ENCODE measurements at places on chromosomes 5 and 9.

- no peak for DNase-seq
Observed at GRCh38 chr5:6158974-6159831, 219.1 kb downstream of the MED10 start.

- DNase-seq: no peak
Observed at GRCh38 chr5:155475318-155475717, 461.8 kb downstream of the KIF4B start.

DNA sequence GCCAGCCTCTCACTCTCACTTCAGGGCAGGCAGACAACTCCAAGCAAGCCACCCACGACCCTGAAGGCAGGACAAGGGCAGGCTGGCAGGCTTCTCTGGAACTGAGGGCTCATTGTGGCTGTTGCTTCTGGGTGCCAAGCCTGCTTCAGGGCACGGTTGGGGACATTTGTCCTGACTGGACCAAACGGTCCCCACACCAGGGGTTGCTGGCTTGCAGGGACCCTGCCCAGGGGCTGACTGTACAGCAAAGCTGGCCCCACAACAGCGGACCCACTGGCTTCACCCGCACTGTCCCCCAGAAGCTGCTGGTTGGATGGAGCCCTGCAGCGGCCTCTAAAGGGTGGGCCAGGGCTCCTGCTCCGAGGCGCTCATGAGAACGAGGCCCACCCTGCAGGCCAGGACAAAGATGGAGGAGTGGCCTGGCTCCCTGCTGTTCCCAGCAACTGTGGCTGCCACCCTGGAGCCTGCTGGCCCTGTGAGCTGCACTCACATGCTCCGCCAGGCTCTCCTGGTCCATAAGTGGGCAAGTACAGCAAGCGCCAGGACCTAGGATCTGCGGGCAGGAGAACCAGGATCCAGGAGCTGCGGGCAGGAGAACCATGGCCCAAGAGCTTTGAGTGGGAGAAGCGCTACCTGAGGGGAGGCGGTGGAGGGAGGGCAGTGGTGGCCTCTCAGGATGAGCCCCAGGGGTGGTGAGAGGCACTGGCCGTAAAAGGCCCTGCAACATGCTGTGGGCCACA is 34.4 kb upstream of the NSMF start:
- DNase-seq: no peak

DNA sequence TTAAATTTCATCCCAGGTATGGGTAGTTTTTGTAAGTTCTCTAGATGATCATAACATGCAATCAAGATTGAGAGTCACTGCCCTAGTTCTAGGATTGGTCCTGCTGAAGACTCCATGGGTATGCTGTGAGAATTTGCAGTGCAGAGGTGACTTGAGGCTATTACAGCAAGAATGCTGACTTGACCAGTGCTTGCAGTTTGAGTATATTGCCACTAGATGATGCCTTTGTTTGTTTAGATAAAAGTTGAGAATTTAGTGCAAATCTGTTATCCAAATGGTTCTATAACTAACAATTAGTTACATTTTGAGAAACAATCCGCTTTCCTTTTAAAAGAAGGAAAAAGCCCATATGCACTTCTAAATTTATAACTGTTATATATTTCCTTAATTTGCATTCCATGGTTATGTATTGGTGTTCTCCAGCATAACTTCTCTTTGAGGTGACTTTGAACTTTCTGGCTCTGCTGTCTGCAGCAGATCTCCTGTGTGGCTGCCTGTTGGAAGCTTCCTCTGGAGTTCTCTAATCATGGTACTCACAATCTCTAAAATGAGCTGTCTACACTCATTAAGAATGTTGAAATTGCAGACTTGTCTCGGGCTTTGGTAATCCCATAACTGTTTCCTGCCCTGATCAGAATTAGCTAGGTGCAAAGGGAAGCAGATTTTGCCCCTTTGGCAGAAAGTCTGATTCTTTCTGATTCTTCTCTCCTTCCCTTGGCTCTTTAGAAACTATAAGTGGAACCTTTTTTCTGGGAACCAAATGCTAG is 24.9 kb downstream of the MELK start:
- DNase-seq: peak; percentile 8

- no peak for DNase-seq
Observed at GRCh38 chr9:130266236-130267098, 907 bp downstream of the HMCN2 start.

DNA sequence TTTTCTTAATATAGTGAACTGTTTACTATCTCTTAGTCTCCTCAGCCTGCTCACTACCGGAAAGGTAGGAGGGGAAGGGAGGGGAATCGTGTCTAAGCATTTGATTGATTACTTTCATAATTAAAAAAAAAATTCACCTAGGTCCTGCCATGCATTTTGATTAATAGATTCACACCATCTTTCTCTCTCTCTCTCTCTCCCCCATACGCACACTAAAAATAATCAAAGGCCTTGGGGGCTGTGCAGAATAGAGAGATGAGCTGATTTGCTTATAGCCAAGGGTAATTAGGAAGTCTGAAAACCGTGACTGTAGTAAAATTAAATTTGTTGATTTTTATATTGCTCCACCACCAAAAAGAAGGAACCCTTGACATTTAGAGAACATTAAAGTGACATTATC is 49.6 kb downstream of the CD180 start:
- no peak for DNase-seq

DNA sequence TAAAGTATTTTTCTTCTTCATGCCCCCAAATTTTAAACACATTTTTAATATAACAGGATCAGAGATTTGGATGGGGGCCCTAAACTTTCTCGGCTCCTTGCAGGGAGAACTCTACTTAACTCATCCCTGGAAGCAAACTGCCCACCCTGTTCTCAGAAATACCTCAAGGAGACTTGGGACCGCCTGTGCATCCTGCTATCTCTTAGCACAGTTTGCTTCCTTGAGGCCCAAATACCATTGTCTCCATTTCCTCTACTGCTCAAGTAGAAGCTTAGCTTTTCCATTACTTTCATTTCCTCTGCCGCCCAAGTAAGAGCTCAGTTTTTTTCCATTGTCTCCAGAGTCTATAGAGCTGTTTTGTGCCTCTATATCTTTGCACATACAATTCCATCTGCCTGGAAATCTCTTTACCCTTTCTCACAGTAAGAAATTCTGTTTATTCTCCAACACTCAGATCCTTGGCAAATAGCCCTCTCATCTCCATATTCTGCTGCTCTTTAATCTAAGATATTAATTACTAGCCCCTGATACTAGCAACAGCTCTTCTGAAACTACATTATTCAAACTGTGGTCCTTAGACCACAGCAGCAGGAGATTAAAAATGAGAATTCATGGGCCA is 137.8 kb downstream of the CEMIP2 start:
- peak; percentile 69 for DNase-seq

- DNase-seq: no peak
Observed at GRCh38 chr5:80346055-80346454, 26.3 kb downstream of the SPZ1 start.

GRCh38 chr5:15333091-15333490 is 166.9 kb upstream of the FBXL7 start:
- no peak for DNase-seq

- no peak for DNase-seq
Observed at GRCh38 chr5:171926311-171926710, 80.1 kb downstream of the FBXW11 start.

- DNase-seq: no peak
Observed at GRCh38 chr5:81303563-81303962, 2.2 kb downstream of the ZCCHC9 start.

- DNase-seq: no peak
Observed at GRCh38 chr5:8458038-8458383, 589.1 kb downstream of the MTRR start.

DNA sequence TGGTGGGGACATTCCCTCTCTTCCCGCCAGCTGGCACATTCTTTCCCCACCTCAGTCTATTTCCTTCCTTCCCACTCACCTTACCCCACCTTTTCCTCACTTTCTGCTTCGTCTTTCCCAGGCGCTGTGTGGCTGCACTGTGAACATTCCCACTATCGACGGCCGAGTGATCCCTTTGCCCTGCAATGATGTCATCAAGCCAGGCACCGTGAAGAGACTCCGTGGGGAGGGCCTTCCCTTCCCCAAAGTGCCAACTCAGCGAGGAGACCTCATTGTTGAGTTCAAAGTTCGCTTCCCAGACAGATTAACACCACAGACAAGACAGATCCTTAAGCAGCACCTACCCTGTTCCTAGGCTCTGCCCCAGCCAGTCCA is 7.3 kb downstream of the DNAJB5 start:
- no peak for DNase-seq

DNA sequence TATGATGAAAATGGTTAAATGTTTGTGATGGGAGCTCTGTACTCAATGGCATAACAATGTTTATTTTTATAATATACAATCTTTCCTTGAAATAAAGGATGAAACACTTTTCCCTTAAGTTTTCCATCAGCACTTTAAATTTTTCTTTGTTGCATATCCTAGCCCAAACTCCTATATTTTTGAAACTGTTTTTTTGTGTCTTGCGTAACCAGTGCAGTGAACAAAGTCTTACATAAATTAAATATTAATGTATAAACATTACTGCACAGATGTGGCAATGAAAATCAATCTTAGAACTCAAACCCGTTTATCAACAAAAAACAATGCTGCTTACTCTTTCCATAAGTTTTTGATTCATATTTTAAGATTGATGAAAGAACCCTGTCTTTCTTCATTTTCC is 34.1 kb upstream of the IL31RA start:
- no peak for DNase-seq

GRCh38 chr9:134226221-134226930 is 62.0 kb upstream of the RNU6ATAC start:
- no peak for DNase-seq

- DNase-seq: no peak
Observed at GRCh38 chr9:86280580-86280979, 1.8 kb downstream of the ISCA1 start.

DNA sequence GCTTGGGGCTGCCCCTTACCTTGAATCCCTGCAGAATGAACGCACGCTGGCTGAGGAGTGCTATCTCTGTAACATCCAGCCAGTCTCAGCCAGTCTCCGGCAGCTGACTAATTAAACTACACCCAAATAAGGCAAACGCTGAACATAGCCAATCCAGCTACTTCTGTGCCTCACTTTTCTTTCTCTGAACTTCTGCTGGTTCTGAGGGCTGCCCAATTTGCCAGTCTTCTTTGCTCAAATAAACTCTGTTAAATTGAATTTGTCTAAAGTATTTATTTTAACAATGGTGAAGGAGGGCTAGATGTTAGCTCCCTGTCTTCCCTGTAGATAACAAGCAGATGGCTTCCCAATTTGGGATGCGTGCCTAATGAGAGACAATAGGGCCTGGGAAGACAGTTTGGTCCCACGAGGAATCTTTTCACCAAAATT is 154.0 kb upstream of the NFIL3 start:
- no peak for DNase-seq

DNA sequence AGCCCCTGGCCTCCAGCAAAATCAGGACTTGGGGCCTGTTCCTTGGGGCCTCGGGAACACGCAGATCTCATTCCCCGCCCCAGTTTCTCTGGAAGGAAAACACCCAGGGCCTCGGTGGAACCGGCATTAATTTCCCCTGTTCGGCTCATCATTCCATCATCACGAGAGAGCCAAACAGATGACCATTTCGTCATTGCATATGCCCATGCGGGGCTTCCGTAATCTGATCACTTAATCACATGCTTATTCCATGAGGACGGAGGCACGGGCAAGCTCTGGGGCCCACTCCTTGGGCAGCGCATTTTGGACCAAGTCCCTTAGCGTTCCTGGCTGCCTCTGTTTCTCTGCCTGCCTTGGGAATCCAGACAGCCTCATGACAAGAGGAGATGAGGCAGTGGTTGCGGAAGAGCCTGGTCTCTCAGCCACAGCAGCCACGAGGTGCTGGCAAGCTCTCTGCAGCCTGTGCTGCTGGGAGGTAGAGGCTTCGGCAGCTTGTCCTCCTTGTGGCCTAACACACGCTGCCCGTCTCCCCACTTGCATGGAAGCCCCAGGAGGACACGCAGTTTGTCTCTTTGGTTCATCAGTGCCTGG is 65.0 kb upstream of the IER5L start:
- no peak for DNase-seq

- no peak for DNase-seq
Observed at GRCh38 chr9:121633119-121633714, 18.2 kb upstream of the DAB2IP start.

- no peak for DNase-seq
Observed at GRCh38 chr5:158049459-158049858, 190.5 kb upstream of the CLINT1 start.

DNA sequence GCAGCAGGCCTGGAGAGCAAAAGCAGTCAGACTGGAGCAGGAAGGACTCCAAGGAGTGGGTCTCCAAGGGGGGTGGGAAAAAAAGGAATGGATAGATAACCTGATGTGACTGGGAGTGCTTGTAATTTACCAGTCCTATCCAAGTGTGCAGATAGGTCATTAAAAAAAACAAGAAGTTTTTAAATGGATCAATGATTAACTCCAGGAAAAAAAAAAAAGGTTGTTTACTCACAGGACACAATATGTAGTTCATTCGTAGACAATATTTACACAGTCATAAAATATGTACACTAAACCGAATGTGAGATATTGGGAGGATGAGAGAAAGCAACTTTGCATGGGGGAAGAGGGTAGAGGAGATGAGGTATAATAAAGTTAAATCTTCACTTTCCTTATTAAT is 20.4 kb downstream of the ZBTB5 start:
- DNase-seq: no peak

DNA sequence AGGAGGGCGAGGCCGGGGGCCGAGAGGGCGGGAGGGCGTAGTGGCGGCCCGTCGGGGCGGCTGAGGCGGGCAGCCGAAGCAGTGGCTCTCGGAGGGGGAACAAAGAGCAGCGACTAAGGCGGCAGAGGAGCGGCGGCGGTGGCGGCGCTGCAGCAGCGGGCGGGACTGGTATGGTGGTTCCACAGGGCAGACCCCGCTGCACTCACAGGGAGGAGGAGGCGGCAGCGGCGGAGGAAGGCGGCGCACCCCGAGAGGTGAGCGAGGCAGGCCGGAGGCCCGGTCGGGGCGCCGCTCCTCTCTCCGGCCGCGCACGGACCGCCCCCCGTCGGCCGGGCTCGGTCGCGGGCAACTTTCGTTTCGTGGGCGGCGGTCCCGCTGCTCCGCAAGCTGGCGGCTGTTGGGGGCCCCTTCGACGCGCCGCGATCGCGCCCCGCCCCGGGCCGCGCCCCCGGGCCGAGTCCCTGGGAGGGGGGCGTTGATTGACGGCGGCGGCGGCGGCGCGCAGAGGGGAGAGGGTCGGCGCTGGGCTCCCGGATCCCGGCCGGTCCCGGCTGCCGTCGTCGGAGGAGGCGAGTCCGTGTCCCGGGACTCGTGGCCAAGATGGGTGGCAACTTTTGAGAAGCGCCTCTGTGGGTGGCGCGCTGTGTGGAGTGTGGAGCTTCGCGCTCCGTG is 467 bp downstream of the CNOT6 start:
- no peak for DNase-seq

GRCh38 chr5:39360471-39361111 is 3.7 kb downstream of the C9 start:
- peak; percentile 77 for DNase-seq

GRCh38 chr9:93473411-93473810 is 20.0 kb upstream of the FAM120AOS start:
- no peak for DNase-seq

Measured in pulmonary artery endothelial cell (primary cell).